ENCODE measurements at places on chromosomes 6 and 20. TPM values are rescaled to one million over a fixed set of nuclear protein-coding genes. Genes with fewer than 3 reads are reported as not detected.

Gene EFCAB8
- total RNA-seq = 2.5 TPM

Gene HDGFL1
- total RNA-seq = not detected

Gene B3GALT4
- 12.7 TPM for total RNA-seq

Gene ALDH5A1
- total RNA-seq = 5.0 TPM

Gene FAXC
- total RNA-seq = not detected

Gene CD83
- 36.4 TPM for total RNA-seq

Gene IRAK1BP1
- 0.52 TPM for total RNA-seq

Gene TSBP1
- total RNA-seq = not detected

Gene CEBPB
- 40.7 TPM for total RNA-seq

Gene TBXT
- total RNA-seq = not detected

Gene MDFI
- total RNA-seq = not detected

DNA sequence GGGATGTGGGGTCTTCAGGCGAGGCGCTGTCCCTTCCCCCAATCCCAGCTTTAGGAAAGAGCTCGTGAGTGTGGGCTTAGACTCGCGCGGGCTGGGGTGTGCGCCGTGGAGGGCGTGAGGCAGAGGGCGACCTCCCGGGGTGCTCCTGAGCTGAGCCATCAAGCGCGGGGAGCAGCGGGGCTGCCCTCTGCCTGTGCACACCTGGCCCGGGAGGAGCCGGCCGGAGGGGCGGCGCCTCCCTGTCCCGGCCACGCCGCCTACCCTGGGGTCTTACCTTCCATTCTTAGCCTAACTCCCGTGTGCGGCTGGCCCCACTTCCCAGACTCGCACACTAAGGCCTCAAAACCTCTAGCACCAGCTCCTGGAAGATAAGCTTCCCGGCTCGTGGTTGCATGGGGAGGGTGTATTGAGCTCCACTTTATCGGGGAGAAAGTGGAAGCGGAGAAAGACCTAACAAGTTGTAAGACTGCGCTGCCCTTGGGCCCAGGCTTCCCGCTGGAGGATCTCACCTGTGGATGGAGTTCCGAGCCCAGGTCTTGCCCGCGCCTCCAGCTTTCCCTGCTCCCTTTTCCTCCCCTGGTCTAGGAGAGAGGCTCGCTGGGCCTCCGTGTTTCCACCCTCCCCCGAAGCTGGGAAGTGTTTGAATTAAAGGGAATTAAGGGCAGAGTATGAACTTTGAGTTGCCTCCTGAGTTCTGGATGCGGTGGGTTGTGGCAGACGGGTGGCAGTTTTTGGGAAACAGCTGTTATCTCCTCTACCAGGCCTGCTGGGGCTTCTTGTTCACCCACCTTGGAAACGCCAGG lies 1.2 kb downstream of the DNMT3B start:
- DNase-seq = no peak

DNA sequence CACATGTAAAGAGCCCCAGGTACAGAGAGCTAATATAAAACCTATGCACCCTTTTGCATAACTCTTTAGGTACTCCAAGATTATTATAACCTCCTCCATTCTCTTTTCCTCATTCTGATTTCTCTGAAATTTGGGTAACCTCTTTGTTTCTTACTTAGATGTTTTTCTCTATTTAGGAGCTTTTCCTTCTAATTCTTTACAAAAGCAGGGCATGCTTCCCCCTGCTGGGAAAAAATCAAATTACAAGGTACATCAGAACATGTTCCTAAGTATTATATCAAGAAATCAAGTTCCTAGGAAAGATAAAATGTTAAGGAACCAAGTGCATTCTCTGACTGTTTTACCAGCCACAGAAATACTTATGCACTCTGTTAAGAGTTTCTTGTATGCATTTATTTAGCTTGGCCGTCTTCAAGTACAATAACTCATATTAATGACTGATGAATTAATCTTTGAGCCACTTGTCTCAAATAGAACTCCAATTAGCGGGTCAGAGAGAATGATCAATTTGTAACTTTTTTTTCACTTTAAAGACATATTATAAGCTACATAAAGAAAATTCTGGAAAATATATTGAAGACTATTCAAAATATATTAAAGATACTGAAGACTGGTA lies 2.1 kb downstream of the KHDRBS2 start:
- no peak for DNase-seq

- no peak for DNase-seq
These were observed 623.1 kb downstream of the HTR1B start for GRCh38 chr6:76840041-76840745.

DNA sequence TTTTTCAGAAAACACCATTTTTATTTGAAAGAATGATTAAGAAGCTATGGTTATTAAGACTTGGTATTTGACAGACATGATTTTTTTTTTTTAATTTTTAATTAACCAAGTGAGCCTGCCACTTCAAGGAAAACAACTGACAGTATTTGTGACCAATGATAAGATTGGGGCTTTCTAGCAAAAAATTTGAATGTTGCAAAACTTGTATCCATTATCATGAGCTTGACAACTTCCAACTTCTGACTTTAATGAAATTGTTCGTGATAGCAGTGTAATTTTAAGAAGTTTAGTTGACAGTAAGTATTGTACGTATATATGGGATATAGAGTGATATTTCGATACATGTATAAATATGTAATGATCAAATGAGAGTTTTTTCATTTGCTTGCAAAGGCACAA lies 21.6 kb upstream of the POM121L2 start:
- no peak for DNase-seq

DNA sequence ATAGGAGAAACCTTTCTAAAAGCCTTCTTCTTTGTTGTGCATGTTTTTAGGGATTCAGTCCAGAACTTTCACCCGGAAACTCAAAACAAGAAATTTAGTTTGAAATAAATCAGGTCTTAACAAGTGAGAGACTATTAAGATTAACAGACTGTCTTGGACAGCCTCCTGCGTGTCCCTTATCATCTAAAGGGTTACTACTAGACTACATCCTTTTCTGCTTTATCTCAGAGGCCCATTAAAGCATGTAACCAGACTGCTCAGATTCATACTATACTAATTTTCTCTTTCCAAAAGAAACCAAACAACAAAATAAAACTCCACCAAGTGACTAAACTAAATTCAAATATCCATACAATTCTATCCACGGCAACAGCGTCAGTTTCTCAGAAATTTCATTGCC lies 173.8 kb downstream of the GMPR start:
- DNase-seq = no peak

GRCh38 chr6:10312445-10312844 lies 102.4 kb downstream of the TFAP2A start:
- DNase-seq = no peak

- no peak for DNase-seq
These were observed 212.7 kb downstream of the COL12A1 start for GRCh38 chr6:74993136-74993535.

- DNase-seq = no peak
These were observed 423.6 kb upstream of the PLCB4 start for GRCh38 chr20:8645326-8645725.

- DNase-seq = no peak
These were observed 656.6 kb downstream of the KIF16B start for GRCh38 chr20:15916623-15917022.

GRCh38 chr6:133241901-133242636 lies 912 bp downstream of the EYA4 start:
- DNase-seq = no peak

DNA sequence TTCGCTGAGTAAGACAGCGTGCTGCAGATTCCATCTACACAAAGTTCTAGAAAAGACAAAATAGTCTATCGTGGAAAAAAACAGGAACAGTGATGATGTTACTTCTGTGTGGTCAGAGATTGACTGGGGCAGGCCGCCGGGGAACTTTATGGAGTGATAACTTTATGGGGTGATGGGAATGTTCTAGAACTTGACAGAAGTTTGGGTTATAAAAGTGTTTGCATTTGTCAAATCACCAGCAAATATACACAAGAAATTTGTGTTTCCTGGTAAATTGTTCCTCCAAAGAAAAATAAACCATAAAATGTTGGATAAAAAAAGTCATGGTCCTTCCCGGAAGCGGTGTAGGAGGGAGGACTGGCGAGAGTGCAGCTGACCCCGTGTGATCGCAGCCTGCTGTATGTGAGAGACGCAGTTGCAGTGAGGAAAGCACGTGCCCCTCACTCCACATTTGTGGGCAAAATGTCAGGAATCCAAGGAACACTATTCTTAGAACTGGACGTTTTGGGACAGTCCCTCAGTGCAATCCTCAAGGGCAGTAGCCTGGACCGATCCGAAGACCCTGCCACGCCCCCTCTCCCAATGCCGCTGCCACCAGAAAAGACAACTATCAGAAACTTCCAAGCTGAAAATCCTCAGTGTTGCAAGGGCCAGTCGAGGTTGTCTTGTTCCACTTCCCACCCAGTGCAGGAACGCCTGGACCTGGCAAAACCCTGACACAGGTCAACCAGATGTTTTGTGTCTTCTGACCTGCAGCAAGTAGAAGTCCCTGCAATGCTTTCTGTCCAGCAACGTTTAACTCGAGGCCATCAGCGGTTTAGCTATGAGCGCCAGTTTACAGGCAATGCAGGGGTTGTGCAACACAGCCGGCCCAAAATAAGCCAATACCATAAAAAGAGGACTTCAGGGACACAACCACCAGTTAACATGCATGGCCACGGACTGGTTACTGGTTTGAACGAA lies 80.5 kb upstream of the QKI start:
- DNase-seq = no peak

GRCh38 chr20:57474205-57474604 lies 50.7 kb downstream of the CTCFL start:
- DNase-seq = no peak

GRCh38 chr6:122736616-122737015 lies 42.9 kb upstream of the FABP7 start:
- no peak for DNase-seq

- DNase-seq = peak; percentile 1
These were observed 106.1 kb upstream of the ADGRF4 start for GRCh38 chr6:47592131-47592840.

- DNase-seq = no peak
These were observed 1.5 kb downstream of the MMP24OS start for GRCh38 chr20:35276408-35276807.
